ENCODE measurements at places on chromosomes 3 and 15.

DNA sequence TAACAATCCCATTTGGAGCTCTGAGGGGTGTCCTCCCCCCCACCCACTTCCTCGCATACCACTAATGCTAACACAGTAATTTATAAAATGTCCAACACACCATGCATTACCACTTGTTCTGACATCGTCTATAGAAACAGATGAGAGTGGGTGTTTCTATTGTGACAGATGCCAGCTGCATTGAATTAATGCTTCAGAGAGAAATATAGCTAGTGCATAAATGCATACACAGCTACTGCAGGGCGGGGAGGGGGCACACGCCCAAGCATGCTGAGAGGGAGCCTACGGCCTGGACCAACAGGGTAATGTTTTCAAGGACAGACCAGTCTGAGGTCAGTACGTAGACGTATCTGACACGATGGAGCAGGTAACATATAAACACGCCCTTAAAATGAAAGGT, 106.0 kb upstream of the FEZF2 start:
- no peak for DNase-seq

DNA sequence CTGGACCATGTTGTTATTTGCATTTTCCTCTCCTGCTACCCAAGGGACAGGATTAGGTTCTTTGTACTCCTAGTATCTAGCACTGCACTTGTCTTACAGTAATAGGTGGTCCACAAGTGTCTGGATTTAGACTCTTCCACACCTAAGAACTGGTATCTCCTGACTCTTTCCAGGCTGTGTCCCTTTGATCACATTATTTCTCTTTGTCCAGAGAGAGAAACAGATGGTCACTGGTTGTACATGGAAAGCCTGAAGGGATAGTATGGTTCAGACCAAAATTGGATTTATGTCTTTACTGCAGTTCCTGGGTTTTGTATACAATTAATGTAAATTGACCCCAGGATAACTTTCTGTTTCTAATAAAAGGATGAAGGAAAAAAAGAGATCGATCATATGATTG, 64.0 kb downstream of the PDE8A start:
- DNase-seq, result no peak

- DNase-seq, result no peak
These were observed 19.1 kb upstream of the SEC61A1 start for GRCh38 chr3:128033102-128033501.

GRCh38 chr3:100006570-100007271, 107.6 kb downstream of the FILIP1L start:
- DNase-seq, result no peak

GRCh38 chr3:126356373-126357264, 589 bp downstream of the KLF15 start:
- DNase-seq, result no peak

DNA sequence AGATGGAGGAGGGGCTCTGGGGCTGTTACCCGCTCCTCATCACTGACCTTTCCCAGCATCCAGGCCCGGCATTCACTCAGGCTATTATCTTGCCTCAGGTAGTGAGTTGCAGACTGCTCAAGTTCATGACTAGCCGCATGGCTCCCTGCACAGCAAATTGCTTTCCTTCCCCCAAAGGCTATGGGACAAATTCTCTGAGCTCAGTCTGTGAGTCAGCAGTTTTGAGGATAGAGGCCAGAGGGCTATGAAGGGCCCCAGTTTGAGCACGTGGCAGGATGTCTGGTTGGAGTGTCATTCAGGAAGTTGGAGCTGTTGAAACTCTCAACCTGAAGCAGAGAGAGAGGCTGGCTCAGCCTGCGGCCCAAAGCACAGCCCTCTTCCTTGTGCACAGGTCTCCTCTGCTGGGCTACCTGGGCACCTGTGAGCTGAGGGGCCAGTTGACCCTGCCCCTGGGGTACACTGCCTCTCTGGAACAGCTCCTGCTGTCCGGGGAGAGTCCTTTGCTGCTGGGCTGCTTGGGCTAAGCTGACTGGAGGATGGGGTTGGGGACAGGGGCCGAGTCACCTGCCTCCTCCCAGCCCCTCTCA, 7.9 kb downstream of the FAH start:
- DNase-seq, result no peak

DNA sequence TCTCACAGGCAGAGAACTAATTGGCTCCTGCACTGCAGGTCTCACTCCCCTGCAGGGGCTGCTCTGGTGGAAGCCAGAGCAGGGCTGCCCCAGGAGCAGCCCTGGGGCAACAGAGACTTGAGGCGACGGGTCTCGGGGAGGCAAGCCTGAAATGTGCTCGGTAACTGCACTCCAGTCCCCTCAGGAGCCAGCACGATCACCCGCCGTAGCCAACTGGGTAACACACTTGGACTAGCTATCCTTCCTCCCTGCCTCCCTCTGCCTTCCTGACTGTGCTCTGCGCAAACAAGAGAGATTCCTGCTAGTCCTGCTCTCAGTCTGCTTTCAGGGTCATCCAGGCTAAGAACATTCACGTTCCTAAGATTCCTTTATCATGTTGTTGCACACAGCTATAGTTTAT, 140.7 kb upstream of the NSMCE3 start:
- DNase-seq, result no peak

DNA sequence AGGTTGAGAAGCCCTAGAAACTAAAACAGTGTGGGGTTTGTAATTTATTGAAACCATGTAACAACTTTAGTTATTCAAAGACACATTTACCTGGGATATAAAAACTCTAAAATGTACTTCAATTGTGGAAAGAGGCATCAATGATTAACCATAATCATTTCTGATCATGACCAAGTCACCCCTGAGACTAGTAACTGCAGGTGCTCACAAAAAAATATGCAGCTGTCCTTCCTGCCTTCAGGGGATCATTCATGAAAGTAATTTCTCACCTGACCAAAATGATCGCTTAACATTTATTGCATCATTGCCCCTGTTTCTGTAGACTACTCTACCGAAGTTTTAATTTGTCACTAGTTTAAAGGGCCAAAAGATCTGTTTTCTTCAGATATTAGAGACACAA, 9.0 kb downstream of the ACP3 start:
- DNase-seq, result no peak

- no peak for DNase-seq
These were observed 158.4 kb downstream of the LIPC start for GRCh38 chr15:58590236-58590635.

DNA sequence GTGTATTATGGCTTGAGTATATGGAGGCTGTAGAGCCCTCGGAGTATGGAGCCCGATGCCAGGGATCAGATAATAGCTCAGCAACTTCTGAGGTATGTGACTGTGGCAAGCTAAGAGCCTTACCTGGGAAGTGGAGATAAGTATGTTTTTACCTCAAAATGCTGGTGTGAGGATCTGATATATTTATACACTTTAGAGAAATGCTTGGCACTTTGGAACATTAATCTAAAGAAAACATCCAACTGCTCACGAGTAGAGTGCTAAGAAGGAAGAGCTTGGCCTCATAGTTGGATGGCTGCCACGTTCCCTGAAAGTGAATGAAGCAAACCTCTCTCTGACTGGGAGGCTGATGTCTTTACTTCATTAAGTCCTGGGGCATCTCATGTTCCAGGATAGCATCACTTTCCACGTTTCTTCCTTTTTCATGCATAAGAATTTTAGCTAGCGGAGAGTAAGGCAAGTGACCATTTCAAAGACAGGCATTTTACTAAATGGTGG, 58.9 kb upstream of the GOLGA8J start:
- DNase-seq, result no peak

DNA sequence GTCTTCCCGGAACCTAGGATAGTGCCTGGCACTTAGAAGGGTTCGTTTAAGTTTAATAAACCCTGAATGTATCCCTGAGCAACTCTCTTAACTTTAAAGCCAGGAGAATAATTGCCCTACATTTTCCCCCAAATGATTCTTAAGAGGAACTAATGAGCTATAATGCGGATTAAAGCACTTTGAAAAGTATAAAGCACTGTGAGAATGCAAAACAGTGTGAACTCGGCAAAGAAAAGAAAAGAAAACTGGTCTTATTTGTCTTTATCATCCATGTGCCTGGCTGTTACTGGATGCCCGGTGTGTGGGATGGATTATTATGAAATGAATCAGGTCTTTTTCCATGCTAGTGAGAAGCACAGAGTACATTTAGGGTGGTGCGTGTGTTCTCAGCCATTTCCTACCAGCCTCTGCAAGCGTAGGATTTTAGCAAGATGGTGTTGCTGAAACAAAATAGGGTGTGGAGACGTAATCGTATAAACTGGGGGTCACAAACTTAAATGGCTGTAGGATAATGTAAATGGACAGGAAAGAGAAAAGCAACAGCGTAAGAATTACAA, 983 bp downstream of the KBTBD12 start:
- no peak for DNase-seq

DNA sequence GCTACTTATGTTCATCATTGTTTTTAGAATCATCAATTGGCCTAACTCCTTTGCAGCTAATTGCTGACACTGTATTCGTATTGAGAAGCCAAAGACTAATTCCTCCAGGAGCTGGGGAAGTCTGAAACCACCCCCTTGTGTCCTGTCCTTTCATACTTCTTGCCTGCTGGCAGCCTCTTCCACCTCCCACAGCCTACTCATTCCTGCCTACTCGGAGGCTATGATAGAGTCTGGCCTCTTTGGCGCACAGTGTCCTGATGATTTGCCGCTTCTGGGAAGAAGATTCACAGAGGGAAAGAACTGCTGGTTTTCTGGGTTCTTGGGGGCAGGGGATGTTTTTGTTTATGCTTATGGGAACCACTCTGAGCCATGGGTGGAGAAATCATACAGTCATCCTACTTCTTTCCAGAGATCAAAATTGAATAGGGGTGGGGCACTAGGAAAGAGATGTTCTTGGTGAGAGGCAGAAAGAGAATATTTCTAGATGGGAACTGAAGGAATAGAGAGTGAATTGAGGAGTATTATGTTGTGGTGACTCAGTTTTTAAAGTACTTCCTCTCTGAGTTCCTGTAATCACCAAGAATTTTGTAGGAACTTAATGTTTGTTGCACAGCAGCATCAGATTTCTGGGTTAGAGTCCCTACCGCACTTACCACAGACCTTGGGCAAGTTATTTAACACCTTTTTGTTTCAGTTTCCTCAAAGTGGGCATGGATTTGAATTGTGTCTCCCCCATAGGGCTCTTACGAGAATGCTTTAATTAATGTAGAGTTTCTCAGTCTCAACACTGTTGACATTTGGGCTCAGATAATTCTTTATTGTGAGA, 22.1 kb upstream of the SCAANT1 start:
- DNase-seq, result no peak

DNA sequence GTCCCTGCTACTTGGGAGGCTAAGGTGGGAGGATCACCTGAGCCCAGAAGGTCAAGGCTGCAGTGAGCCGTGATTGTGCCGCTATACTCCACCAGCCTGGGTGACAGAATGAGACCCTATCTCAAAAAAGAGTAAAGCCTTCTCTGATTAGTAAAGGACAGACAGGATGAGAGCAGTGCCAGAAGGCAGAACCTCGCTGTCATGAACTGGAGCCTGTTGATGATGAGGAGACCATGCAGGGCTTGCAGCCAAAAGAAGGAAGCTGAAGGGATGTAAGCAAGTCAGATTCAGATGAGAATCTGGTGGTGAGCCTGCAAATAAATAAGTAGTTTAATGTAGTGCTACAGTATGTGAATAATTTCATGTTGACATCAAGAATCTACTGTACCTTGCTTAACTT, 52.8 kb downstream of the USP50 start:
- no peak for DNase-seq

GRCh38 chr3:106338582-106339214, 469.9 kb upstream of the CBLB start:
- DNase-seq, result no peak

GRCh38 chr15:72281713-72282112, 9.4 kb upstream of the PARP6 start:
- no peak for DNase-seq

DNA sequence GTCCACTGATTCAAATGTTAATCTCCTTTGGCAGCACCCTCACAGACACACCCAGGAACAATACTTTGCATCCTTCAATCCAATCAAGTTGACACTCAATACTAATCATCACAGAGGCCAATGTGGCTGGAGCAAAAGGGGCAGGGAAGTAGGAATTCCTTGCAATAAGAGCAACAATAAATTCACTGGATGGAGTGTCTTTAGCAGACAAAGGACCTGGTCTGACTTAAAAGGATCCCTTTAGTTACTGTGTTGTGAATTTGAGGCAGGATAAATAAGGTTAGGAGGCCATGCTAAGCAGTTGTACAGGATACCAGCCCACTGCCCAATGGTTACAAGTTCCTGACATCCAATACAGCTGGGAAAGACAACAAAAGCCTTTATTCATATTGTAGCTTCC, 12.3 kb upstream of the GFM1 start:
- no peak for DNase-seq

GRCh38 chr3:14371573-14372474, 30.6 kb upstream of the SLC6A6 start:
- DNase-seq, result no peak

- DNase-seq, result no peak
These were observed 138.9 kb downstream of the GREM1 start for GRCh38 chr15:32856753-32857152.

- DNase-seq, result no peak
These were observed 67.0 kb downstream of the DAPK2 start for GRCh38 chr15:63979262-63979793.

GRCh38 chr15:84960391-84961113, 21.1 kb upstream of the PDE8A start:
- DNase-seq, result no peak

- no peak for DNase-seq
These were observed 82.6 kb upstream of the TRIM42 start for GRCh38 chr3:140595295-140595694.

GRCh38 chr3:186529201-186529999, 14.8 kb downstream of the CRYGS start:
- DNase-seq, result no peak

- DNase-seq, result no peak
These were observed 128.0 kb downstream of the SRGAP3 start for GRCh38 chr3:9121366-9122001.

DNA sequence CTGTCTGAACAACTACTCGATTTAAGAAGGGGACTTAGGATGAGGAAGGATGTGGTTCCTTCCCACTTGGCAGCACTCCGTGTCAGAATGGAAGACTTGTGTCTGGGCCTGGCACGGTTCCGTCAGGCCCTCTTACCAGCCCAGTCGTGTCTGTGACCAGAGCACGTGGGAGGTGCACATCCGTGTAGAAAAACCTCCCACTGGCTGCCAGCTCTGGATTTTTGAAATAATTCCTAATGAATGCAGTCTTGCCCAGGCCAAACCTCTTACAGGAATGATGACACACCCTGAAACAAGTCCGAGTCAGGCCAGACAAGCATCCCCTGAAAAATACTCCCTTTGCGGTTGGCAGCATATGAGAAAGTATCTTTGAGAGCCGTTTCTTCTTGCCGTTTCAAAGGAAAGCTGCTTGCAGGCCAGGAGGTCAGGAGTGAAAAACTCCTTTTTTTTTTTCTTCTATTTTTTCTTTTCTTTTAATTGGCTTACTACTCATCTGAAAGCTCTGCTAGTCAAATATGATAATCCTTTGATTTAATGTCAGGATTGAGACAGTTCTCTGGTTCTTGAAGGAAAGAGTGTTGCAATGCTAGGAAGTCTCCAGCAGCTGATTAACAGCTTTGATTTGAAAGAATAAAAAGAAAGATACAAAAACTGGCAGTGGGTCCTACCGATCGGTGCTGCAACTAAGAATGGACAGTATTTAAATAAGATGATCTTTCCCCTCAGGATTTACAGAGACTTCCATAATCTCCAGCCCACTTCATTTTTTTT, 19.8 kb downstream of the IL1RAP start:
- no peak for DNase-seq
